ENCODE measurements at places on chromosomes 1 and 21.
A peak's percentile ranks its signal among the peaks of the same experiment; 100 is the strongest.

DNA sequence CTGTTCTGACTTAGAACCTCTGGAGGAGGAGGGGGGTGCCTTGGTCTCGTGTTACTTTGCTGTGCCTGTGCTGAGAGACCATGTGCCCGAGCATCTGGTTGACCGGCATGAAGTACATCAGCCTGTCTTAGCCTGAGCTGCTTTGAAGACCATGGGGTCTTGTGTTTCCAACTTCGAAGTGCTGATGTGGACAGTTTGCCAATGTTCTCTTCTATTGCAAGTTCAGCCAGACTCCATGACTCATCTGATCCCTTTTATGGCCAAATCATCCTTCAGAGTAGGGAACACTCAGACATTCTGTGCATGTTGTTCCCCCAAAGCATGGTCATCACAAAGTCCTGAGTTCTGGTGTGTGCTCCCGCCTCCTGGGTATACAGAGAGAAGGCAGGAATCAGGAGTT is 6.0 kb upstream of the PLA2G2C start:
- no peak for DNase-seq

GRCh38 chr21:32572574-32573420 is 12.5 kb downstream of the TCP10L start:
- DNase-seq, result no peak

GRCh38 chr1:87560601-87561360 is 232.1 kb downstream of the LMO4 start:
- DNase-seq, result no peak

DNA sequence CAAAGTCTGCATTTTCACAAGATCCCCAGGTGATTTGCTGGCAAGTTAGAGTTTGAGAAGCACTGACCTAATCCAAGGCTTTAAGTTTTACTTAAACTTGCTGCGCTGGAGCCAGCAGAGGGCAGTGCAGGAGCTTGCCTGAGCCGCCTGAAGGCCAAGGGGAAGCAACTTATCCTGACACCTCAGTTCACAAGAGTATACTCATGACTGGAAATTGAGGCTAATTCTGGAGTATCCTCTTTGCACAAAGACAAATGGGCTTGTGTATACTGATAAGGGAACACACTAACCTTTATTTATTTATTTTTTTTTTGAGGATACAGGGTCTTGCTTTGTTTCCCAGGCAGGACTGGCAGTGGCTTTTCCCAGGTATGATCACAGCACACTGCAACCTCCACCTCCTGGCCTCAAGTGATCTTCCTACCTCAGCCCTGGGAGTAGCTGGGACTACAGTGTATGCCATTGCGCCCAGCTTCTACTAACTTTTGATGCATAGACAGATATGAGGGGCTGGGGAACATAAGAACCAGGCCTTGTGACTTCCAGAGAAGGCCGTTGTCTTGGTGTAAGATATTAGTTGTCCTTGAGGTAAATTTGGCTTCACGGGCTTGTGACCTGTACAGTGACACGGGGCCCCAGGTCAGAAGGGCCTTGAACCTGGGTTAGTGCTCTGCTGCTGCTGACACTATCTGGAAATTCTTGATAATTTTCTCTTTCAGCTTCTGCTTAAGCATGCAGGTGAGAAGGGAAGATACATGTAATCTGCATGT is 29.0 kb upstream of the SLAMF1 start:
- DNase-seq, result no peak

- DNase-seq, result no peak
Observed at GRCh38 chr1:55418208-55419000, 203.2 kb upstream of the USP24 start.

- no peak for DNase-seq
Observed at GRCh38 chr21:36207577-36208320, 51.1 kb downstream of the DOP1B start.

DNA sequence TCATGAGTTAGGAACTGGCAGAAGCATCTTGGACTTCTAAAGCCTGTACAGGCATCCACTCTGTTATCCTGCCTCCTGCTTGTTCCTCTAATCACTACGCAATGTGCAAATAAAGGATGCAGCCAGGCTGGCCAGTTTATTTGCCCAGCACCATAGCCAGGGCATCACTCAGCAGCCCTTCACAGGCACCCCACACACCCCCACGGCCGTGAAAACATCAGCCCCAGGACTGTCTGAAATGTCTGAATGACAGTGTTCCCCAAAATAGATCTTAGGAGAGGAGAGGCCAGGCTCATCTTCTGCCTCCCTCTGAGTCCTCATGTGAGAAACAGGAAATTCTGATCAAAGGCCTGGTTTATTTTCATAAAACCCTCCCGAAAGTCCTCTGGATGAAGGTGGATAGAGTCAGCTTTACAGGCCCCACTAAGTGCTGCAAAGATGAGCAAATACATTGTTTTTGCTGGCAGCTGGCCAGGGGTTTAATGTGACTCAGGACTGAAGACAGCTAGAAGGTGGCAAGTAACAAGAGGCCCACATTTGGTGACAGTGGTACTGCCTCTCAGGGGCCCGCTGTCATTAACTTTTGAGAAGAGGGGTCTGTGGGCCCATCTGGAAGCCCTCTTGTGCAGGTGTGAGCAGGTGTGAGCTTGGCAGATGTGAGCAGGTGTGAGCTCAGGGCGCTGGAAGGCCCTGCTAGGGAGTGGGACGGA is 32.9 kb downstream of the GRHL3 start:
- no peak for DNase-seq

DNA sequence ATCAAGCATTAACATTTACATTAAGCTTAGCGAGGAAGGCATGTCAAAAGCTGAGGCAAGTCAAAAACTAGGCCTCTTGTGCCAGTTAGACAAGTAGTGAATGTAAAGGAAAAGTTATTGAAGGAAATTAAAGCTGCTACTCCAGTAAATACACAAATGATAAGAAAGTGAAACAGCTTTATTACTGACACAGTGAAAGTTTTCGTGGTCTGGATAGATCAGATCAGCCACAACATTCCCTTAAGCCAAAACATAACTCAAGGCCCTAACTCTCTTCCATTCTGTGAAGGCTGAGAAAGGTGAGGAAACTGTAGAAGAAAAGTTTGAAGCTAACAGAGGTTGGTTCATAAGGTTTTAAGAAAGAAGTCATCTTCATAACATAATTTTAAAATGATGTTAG is 131.9 kb downstream of the VAV3 start:
- no peak for DNase-seq

DNA sequence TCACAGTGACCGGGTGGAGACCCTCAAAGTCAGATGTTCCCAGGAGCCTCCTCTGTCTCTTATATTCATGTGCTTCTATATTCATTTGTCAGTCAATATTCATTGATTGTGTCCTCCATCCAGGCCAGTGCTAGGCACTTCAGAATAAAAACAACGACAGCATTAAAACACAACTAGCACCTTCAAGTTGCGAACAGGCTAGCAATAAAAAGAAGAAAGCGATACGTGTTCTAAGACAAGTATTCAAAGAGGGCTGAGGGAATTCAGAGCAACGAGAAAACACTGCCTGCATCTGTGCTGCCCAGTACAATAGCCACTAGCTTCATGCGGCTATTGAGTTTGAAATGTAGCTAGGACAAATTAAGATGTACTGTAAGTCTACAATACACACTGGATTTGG is 138.0 kb downstream of the PLXNA2 start:
- no peak for DNase-seq

DNA sequence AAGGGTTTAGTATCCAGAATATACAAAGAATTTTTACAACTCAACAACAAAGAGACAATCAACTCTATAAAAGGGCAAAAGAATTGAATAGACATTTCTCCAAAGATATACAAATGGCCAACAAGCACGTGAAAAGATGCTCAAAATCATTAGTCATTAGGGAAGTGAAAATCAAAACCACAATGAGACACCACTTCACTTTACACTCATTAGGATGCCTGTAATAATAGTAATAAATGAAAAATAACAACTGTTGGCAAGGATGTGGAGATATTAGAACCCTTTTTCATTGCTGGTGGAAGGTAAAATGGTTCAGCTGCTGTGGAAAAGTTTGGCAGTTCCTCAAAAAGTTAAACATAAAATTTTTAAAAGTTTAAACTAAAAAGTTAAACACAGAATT is 7.0 kb upstream of the ABCD3 start:
- DNase-seq, result no peak

DNA sequence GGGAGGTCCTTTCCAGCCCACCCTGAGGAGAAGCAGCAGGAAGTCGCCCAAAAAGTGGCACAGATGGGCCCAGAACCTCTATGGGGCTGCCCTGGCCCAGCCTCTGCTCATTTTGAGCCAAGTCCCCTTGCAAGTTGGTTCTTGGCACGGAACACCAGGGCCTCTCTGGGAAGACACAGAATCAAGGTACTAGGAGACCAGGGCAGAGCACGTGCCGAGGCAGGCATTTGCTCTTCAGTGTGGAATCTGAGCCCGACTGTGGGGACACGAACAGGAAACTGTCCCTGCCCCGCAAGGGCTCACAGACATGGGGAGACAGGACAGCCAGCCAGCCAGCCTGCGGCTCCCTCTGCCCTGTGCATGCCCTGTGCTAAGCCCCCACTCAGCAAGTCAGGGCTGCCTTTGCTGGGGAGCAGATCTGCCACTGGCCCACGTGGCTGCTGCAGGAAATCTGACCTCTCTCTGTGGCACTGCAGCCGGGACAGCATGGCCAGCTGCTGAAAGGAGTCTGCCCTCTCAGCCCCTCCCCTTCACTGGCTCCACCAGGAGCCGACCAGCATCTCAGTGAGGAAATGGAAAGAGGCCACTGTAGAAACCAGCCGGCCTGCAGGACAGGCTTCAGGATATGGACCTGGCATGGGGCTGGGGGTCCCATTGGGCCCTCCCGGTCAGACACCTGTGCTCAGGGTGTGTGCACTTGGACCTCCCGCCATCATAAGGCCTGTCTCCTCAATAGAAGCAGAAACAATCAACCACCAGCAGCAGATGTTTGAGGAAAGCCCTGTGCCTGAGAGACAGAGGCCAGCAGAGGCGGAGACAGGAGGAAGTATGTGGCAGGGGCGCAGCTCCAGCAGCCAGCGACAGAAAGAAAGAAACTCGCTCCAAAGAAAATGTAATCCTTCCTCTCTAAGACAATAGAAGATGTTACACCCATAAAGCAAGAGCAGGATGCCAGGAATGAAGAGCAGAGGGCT is 3.7 kb downstream of the ARHGEF16 start:
- DNase-seq, result no peak

- no peak for DNase-seq
Observed at GRCh38 chr1:235416662-235417049, 49.4 kb downstream of the TBCE start.

DNA sequence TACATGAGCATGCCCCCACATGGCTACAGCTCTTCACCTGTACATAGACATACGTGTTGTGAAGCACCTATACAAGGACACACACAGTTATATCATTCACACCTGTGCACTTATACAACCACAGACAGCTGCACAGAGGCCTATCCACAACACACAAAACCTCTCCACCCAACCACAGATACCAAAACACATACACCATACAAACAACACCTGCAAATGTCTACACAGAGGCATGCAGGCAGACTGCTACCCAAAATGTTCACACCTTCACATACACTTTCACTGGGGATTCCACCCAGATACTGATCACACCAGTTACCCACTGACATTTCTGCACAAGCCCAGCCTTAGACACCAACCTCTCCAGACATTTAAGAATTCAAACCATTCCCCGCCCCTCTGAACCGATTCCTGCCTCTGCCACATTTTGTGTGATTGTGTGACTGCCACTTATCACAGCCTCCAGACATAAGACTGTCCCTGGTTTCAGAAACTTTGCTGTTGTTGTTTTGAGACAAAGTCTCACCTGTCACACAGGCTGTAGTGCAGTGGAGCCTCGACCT is 2.0 kb downstream of the C1orf232 start:
- DNase-seq, result no peak

- no peak for DNase-seq
Observed at GRCh38 chr1:245952383-245953026, 554.6 kb downstream of the SMYD3 start.

- peak; percentile 92 for DNase-seq
Observed at GRCh38 chr1:246152986-246153431, 354.1 kb downstream of the SMYD3 start.

DNA sequence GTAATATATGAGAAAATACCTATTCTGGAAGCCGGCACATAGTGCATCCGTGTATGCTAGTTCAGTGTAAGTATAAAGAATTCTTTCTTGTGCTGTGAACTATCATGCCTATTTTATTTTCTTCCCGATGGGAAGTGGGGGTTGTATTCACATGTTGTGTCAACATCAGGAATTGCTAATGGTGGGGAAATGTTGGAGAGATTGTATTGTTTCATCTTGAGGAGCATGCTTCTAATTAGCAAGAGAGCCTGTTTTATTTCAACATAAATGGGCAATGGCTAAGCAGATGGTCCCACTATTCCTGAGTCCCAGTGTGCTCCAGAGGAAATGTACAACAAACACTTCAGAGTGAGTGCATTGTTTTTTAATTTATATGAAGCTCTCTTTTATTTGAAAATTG is 485.2 kb downstream of the PLPP3 start:
- no peak for DNase-seq

DNA sequence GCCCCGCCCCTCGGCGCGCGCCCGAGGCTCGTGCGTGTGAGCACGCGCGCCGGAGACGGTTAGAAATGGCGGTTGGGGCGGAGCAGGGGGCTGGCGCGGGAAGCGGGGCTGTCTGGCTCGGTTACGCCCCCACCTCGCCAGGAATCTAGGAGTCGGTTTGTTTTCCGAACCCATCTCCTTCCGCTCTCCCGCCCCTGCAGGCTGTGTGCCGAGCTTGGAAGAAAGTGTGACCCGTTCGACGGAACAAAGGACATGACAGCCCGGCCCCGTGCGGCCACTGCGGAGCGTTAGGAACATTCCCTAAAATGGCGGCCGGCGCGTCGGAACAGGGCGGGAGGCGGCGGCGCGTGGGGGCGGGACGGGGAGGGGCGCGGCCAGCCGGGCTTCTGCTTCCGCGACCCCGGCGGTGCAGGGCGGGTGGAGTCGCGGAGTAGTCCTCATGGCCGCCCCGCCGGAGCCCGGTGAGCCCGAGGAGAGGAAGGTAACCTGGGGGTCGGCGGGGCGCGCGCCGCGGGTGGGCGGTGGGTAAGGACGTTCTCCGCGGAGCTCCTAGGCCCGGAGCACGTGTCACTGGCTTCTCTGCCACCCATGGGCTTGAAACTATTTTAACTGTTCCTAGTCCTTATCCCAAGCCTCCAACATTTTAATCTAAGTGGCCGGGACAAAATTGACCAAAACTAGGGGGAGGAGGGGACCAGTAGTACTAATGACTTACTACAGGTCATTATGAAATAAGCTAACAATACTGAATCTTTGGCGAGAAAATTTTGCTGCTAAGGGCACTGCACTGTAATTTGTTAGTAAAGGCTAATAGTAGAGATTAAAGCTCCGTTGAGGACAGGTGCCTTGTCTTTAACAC is at the start of gene COX20:
TSS of gene COX20 (plus strand) at position 383 of the 859 bp plus-strand sequence. CDS start at position 440, 57 bp downstream.
- DNase-seq, result peak; percentile 86

Measured in CMK (cell line).